Head of caudate nucleus (tissue), 42 donors: ENCODE measurements at places on chromosomes 2 and 18.
A peak's percentile ranks its signal among the peaks of the same experiment; 100 is the strongest.

- DNase-seq = no peak
Observed at GRCh38 chr2:28578774-28579173, 82.9 kb downstream of the PLB1 start.

GRCh38 chr18:12253027-12253426 is 1.1 kb upstream of the CIDEA start:
- DNase-seq = no peak

DNA sequence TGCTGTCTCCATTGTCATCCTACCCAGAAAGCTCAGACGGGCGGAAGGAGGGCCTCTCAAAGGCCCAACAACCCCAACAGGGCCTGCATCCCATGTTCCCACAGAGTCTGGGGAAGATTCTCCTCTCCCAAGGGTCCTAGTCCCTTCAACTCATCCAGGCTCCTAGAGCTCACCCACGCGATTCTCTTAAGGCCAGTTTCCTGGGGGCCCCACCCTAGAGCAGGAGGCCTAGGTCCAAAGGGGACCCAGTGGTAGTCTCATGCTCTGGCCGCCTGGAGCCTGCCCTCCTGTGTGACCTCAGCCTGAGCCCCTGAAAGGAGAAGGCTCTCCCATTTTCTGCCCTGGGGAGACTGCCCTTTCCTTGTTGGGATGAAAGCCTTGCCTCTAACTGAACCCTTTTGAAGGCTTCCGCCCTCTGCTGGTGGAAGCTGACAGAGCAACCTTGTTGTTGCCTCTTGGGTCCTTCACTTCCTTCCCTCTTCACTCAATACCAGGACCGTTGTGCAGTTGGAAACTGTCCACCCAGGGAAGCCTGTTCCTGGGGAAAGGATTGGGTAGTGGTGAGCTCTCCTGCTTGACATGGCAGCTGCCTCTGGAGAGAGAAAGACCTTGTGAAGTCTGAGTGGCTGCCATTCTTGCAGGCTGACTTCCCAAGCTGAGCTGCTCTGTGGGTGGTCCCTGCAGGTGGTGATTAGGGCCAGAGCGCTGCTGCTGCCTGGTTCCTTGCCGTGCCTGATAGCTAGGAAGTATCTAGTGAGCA is 86.0 kb upstream of the ALPP start:
- peak; percentile 57 for DNase-seq

DNA sequence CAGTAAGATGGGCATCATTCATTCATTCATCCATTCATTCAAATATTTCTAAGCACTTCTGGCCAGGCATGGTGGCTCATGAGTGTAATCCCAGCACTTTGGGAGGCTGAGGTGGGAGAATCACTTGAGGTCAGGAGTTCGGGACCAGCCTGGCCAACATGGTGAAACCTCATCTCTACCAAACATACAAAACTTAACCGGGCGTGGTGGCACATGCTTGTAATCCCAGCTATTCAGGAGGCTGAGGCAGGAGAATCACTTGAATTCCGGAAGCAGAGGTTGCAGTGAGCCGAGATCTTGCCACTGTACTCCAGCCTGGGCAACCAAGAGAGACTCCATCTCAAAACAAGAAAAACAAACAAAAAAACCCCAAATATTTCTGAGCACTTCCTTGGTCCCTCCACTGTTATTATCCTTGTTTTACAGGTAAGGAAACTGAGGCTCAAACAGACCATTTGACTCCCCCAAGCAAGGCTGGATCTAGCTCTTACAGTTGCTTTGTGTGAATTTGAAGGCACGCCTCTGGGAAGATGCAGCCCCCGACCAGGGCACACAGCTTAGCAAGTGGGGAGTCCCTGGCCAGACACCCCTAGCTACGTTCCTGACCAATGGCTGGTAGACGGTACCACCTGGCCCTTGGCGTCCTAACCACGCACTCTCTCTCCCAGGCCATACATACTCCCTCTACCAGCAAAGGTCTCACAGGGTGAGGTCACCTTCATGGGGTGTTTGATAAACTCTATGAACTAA is 50.6 kb upstream of the ODC1 start:
- DNase-seq = no peak

DNA sequence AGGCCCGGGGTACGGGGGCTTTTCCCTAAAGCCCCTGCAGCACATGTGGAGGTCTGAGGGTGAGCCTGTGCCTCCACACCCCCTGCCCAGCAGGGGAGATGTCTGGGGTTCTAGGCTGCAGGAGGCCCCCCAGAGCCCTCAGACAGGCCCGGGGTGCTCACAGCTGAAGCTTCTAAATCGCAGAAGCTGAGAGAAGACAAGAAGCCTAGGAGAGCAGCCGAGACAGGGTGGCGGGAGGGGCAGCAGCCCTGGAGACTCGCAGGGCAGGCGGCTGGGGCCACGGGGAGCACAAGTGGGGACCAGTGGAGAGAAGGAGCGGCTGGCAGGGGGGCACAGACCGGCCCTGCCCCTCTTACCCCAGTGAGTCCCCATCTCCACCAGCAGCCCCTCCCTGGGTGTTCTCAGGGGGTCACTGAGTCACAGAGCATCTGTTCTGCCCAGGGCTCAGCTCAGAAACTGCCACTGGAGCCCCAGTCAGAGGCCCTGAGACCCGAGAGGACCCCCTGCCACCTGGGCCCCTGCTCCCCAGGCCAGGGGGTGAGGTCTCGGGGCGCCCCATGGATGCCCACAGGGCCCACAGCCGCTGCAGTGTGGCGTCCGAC is 26.1 kb downstream of the GPC1 start:
- peak; percentile 13 for DNase-seq

DNA sequence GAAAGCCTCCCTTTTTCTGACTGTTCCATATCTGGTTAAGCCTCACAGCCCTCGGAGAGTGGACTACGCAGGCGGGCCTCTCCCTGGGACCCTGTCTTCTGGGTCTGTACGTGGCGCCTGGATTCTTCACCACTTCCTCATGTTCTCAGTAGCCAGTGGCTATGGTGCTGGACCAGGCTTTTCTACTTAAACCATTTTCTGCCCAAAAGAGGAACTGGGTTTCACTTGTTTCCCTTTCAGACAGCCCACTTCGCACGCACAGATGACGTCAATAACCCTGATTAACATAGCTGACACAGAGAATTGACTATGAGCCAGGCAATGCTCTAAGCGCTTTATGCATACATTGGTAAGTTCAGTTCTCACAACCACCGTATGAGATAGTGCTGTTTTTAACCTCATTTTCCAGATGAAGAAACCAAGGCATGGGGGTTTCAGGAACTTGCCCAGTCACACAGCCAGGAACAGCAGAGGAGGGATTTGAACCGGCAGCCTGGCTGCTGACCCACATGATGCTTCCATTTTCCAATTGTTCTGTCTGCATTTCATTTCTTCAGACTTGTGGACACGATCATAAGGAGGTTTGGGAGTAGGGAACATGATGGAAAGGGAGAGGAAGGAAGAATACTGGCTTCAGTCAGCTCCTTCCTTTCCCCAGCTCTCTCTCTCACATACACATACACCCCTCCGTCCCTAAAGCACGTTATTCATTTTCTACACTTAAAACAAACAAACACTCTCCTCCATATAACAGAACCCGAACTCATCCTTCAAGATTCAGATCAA is 41.7 kb downstream of the MYOM1 start:
- DNase-seq = no peak

- no peak for DNase-seq
Observed at GRCh38 chr18:48139431-48140347, 209.2 kb upstream of the SMAD2 start.

GRCh38 chr2:143192716-143193115 is 63.5 kb downstream of the ARHGAP15 start:
- no peak for DNase-seq

- no peak for DNase-seq
Observed at GRCh38 chr2:53233759-53234547, 533.7 kb upstream of the CHAC2 start.

- no peak for DNase-seq
Observed at GRCh38 chr2:58056192-58056916, 9.7 kb downstream of the VRK2 start.

- no peak for DNase-seq
Observed at GRCh38 chr2:725468-725867, 48.3 kb upstream of the TMEM18 start.

- no peak for DNase-seq
Observed at GRCh38 chr2:72003124-72003523, 144.5 kb downstream of the CYP26B1 start.

GRCh38 chr2:193518041-193518817 is 1323.5 kb upstream of the TMEFF2 start:
- no peak for DNase-seq

GRCh38 chr2:121837591-121837990 is 82.1 kb downstream of the TSN start:
- no peak for DNase-seq

DNA sequence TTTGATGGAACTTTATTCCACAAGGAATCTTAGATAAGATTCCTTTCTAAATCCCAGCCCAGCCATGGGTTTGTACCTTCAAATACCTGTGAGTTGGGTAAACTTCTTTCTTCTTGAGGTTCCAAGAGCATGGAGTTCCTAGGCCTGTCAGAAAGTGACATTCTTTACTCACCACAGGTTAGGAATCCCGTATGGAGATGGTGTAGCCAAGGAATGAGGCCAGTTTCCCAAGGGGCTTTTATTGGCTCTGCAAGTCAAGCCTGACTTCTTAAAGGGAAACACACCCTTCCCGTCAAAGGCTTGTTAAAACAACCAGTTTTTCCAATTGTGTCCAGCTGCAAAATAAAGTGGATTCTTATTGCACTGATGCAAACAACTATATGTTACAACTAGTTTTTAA is 45.8 kb downstream of the STK17B start:
- no peak for DNase-seq

- no peak for DNase-seq
Observed at GRCh38 chr2:221426929-221427328, 145.2 kb downstream of the EPHA4 start.

- no peak for DNase-seq
Observed at GRCh38 chr2:170782673-170783072, 12.5 kb downstream of the ERICH2 start.

DNA sequence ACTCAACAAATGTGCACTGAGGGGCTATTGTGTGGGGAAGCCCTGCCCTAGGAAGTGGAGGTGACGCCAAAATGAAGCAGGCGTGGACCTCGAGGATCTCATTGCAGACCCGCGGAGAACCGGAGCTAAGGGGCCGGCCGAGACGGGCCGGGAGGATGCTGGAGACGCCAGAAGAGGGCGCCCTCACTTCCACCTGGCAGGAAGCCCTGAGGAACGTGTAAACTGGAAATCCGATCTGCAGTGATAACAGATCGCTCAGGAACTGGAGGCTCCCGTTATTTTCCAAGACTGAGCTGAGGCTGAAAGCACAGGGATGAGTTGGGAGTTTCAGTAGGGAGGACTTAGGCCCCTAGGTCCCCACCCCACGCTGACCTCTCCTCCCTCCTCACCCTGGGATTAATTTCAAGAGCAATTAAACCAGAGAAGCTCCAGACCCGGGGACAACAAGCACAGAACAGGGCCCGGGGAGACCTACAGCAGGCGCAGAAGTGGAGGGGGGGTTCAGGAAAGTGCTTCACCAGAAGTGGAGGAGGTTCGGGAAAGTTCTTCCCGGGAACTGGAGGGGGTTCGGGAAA is 7.7 kb upstream of the COL6A3 start:
- DNase-seq = peak; percentile 75
